Daoy (cell line): ENCODE measurements at places on chromosomes 4 and X. TPM values are rescaled to one million over a fixed set of nuclear protein-coding genes. Genes with fewer than 3 reads are reported as not detected.

The EDA2R gene
- total RNA-seq = 0.40 TPM in 1 of 2 replicates, not detected in the other

The IL1RAPL2 gene
- not detected in 2 replicates for total RNA-seq

- DNase-seq = no peak
Observed at GRCh38 chrX:154452823-154453222, 5.3 kb upstream of the PLXNA3 start.

DNA sequence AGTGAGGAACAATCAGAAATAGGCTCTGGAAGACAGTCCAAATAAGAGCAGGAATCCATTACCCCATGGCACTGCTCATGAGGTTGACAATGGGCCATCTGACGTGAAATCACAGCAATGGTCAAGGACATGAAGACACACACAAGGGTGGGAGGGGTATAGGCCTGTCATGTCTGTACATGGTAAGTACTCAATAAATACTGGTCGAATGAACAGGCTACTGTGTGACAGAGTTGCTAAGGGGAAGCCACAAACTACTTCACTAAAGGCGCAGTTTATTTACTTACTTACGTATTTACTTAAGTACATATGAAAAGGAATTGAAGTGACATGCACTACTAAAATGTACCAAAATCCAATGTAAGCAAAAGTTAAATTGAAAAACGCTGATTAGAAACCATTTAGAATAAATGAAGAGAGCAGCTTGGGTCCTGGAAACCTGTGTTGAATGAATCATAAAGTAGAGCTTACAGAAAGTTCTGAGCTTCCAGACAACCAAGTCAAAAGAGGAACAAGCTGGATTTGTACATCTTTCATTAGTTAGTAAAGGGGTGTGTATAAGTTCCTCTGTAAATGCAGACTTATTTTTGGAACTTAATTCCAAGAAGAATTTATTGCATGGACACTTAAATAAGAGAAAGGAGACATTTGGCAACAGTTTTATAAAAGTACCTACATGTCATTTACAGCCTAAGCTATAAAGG, 32.7 kb downstream of the ALPK1 start:
- no peak for DNase-seq

GRCh38 chr4:54784161-54784671, 126.5 kb downstream of the KIT start:
- DNase-seq = no peak
